Vagina (tissue), 2 donors: ENCODE measurements at places on chromosomes 6 and 20.

GRCh38 chr20:33438481-33438880, 5.1 kb downstream of the SNTA1 start:
- DNase-seq = no peak

DNA sequence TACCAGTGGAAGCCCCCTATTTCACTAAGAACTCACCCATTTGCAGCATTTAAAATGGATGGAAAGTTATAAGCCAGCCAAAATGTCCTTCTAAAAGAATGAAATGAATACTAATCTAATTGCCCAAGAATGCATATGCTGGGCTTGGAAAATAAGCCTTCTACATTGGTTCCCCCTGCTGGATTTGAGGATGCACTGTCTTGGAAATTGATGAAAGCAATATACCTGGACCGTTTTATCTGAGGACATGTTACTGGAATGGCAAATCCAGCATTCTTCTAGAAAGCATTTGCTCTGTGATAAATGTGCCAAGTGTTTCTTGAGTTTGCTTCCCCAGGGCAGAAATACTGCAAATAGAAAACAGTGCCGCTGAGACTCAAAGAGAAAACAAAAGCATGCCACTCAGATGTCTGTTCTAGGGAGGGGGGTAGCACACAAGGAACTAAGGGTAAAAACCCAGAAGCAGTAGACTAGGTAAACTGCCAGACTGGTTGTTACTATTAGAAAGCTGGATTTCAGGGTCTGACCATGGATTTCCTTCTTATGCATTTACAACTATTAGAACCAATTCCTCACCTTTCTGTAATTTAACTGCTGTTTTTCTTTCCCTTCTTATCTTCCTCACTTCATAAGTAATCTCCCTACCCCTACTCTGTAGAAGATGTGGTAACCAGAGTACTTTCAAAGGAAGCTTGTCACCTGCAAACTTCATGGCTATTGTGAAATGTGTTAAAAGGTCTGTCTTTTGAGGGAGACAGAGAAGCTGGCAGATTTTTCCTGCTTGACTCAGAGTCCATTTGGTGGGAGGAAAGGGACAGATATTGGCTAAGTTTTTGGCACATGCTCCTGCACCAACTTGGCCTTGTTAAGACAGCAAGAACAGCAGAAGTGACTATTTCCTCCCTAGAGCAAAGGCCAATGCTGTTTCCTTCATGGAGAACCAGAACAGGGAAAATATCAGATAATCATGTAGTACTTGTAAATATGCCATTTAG, 642.6 kb downstream of the KIF16B start:
- DNase-seq = no peak

DNA sequence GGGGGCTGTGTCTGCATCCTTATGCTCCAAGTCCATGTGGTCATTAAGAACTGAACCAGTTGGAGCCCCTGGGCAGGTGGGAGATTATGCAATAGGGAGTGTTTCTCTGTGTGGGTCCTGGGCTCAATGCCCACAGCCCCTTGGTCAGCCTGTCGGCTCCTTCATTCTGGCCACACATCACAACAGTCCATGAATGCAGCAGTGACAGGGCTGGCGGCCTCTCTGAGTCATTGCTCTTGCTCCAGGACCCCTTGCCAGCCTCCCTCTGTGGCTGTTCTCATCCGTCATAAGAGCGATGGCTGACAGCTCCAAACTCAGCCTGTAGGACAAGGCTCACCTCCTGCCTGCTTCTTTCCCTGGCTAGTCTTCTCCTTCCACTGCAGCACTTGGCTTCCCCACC, 609.5 kb upstream of the CDH4 start:
- no peak for DNase-seq

DNA sequence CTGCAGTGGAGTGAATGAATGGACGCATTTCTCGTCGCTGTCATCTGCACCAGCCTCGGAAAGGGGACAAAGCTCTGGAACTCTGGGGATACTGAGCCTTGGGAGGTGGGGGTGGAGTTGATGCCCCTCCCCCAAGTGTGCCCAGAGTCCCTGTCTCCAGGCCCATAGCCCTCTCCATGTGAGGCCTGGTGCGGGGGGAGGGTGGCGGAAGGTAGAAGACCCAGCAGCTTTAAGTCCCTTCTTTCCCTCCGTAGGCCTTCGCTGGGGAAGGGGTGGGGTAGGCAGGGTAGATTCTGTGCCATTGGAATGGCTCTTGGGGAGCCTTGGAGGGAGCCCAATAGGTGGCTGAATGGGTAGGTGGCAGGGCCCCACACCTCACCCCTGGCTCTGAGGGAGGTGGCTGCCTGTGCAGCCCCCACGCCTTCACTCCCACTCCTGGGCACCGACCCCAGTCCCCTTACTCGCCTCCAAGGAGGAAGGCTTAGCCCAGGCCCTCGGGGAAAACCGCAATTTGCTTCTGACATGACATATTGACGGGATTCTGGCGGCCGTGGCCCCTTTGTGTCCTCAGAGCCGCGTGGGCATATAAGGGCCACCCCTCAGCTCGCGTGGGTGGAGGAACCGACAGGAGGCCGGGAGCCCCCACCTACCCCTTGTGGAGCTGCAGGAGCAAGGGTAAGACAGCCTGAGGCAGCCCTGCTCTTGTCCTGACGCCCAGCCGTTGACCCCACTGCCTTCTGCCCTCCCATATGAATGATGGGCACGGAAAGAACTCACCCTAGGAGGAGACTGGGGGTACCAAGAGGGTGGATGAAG, at the start of gene BPIFB3:
Gene BPIFB3, plus strand, starts transcription at position 613 of the 816 bp plus-strand sequence. CDS start 1,533 bp downstream, outside the sequence.
- DNase-seq = no peak

DNA sequence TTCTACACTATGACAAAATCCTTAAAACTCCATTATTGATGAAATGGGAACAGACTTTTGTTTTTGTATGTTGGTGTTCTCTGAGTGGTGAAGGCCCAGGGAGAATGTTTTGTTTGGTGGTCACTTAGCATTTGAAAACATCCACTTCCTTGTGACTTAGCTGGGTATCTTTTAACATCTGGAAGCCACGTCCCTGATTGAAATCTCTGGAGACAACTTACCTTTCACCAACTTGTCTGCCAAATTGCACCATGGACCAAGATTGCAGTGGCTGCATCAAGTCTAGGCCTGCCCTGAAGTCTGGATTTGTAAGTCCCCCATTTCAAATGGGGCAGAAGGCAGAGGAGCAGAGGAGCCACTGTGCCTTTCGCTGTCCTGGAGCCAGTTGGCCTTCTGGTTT, 534 bp upstream of the EFCAB8 start:
- DNase-seq = no peak

DNA sequence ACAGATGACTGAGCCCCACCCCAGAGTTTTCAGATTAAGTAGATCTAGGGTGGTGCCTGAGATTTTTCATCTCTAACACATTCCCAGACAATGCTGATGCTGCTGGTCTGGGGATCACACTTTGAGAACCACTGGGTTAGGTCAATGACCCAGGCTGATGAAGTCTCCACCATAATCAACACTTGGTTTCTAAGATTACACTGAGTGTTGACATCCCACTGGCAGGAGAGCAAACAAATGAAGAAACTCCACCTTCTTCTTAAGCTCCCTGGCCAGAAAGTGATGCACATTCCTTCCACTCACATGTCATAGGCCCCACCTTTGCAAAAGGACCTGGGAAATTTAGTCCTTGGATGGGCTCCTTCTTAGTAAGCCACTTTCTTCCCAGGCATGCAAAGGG, 53.1 kb downstream of the MAFB start:
- no peak for DNase-seq

DNA sequence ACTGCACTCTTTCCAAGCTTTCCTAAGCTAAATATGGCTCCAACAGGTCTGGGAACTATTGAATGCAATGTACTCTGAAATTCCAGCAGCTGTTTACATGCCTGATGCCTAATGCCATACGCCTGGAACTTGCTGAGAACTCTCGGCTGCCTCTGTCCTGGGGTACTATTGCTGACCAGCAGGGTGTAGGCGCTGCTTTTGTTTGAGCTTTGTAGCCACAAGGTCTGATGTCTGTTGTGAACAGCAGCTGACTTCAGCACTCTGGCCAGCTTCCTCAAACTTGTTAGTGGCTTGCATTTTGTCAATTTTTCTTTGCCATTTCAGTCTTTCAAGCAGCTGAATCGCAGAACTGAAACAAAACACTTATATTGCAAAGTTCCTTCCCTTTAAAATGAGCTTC, 26.7 kb downstream of the SAYSD1 start:
- DNase-seq = no peak

DNA sequence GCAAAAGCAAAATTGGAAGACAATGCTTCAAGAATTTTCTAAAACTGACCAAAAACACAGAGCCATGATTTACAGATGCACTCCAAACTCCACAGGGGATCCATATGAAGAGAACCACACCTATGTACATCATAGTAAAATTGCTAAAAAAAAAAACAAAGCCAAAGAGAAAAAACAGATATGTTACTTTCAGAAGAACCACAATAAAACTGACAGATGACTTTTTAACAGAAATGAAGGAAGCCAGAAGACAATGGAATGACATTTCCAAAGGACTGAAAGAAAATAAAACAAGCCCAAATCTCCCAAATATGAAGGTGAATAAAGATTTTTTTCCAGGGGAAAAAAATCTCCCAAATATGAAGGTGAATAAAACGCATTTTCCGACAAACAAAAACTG, 17.5 kb downstream of the TRERF1 start:
- DNase-seq = no peak

DNA sequence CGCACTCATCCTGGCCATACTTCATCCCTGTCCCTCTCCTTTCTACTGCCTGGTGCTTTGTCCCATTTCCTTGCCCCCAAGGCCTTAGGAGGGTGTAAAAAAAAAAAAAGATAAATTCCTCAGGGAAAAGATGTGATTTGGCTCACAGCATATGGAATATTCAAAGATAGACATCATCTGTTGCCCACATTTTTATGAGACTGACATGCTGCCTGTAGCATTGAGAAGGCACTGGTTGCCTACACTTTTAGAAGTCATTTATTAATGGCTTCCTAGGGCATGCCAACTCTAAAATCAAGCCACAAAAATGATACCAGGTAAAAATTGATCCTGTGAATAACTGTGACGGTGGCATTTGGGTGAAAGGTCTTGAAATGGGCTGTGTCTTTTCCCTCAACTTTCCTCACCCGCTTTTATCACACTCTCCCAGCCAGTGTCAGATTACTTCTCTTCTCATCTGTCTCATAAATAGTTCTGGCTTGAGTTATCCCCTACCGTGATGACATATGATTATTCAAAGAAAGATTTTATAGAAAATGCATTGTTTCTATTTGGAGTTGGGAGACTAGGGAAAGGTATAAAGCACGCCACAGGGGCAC, 139.4 kb downstream of the CARMIL1 start:
- DNase-seq = no peak

DNA sequence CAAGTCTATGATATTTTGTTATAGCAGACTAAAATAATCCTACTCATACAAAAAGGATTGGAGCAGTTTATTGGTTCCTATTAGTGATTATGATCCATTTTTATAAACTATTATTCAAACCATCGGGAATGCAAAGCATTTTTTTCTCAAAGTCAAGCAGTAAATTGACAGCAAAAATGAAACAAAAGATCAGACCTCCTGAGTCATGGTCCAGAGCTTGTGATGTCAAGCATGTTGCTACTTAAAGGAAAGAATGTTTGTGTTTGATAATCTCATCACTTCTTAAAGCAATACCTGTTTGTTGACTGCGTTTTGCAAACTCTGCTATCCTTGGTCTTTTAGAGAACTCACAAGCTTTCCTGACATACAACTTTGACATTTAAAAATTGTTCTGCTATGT, 204.4 kb downstream of the SAMD5 start:
- no peak for DNase-seq

GRCh38 chr6:30799210-30799609, 54.9 kb upstream of the IER3 start:
- no peak for DNase-seq

GRCh38 chr20:38853759-38854158, 48.3 kb downstream of the PPP1R16B start:
- no peak for DNase-seq
